ENCODE measurements at places on chromosomes 2 and 18.

- DNase-seq, result peak; percentile 87
Observed at GRCh38 chr2:99662761-99663341, 173.0 kb upstream of the REV1 start.

- DNase-seq, result no peak
Observed at GRCh38 chr2:126616606-126617069, 39.3 kb upstream of the GYPC start.

- DNase-seq, result no peak
Observed at GRCh38 chr18:14919666-14920065, 171.7 kb downstream of the ANKRD30B start.

- DNase-seq, result peak; percentile 25
Observed at GRCh38 chr2:239381709-239382134, 19.1 kb downstream of the HDAC4 start.

DNA sequence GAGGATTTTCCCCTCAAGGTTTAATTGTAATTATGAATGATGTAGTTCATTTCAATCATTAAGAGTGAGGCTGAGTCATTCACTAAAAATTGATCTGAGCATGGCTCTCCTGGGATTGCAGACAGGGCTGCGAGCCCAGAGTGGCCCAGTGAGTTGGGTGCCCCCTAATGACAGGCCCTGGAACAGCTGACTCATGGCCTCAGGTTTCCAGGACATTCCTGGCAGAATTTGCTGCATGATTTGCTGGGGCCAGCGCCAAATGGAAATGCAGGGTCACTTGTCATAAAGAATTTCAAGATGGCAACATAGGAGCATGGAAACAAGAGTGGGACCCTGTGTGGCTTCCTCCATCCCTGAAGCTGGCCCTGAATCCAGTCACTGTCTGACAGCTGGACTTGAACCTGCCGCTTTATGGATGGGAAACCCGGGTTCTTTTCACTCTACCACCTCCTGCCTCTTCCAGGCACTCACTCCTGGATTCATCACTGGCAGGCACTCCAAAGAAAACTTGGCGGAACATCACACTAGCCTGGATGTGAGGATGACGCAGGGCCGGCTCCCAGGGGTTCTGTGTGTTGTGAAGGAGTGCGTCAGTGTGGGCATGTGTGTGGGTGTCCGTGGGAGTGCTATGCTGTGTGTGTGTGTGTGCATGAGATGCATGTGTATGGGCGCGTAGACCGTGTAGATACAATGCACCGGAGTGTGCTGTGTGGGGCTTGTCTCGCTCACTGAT lies 15.2 kb downstream of the OTOF start:
- no peak for DNase-seq

DNA sequence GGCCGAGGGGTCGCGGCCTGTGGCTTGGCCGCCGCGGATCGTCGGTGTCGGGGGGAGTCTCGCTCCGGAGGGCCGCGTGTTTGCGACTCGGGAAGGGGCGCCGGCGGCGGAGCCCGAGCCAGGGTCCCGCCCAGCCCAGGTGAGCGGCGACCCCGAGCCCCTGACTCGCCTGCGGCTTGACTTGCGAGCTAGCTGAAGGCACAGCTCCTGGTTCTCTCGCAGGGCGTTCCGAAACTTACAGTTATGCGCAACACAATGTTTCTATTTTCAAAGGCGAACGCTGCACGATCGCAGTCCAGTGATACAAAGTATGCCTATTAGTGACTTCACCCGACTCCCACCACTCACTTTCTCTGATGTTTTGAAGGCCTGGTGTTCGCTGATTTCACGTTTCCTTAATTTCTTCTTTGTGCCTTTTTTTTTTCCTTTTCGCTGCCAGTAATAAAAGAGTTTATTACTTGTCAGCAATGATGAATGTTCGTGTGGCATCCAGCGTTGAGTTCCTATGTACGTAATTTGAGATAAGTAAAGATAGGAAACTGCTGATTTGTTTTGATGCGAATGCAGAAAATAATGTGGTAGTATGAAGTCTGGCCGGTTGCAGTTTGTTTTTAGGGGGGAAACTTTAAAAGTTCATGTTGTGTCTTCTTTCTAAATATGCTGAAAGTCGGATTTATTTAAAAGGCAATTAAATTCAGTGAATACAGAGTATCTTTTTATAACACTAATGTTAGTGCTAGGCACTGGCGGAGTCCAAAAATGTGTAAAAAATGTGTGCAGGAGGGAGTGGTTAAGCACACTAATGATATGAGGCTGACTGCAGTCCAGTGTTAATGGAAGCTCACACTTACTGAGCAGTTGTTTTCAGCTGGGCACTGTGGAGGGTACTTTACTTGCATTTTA lies 706 bp downstream of the UBXN2A start:
- no peak for DNase-seq

DNA sequence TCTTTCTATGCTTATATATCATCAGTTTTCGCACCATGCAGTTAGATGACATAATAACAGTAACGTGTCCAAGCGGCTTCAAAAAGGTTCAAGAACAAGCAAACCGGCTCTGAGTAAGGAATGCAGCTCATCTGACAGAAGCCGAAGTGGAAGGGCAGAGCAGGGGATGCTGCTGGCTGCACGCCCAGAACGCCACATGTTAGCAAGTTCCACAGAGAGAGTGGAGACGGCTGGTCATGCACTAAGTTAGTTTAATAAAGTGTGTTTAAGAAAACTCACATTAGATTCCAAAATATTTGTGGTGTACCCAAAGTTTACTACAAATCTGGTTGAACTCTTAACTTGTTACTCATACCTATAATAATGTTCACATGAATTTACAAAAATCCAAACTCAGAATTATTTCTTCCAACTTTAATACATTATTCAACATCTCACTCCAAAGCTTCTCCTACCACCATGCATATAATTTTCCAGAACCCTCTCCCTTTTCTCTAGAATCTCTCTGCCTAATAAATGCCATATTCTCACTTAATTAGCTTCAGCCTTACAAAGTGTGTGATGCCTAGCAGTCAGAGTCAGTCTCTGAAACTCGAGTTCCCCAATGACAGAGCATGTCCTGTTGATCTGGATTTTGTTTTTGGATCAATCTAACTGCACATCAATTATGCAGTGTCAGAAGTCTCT lies 170.0 kb downstream of the DNAH7 start:
- DNase-seq, result peak; percentile 91

- DNase-seq, result no peak
Observed at GRCh38 chr2:238027058-238027457, 33.7 kb upstream of the SCLY start.

GRCh38 chr18:48355276-48356115 lies 53.7 kb downstream of the ZBTB7C start:
- peak; percentile 54 for DNase-seq

DNA sequence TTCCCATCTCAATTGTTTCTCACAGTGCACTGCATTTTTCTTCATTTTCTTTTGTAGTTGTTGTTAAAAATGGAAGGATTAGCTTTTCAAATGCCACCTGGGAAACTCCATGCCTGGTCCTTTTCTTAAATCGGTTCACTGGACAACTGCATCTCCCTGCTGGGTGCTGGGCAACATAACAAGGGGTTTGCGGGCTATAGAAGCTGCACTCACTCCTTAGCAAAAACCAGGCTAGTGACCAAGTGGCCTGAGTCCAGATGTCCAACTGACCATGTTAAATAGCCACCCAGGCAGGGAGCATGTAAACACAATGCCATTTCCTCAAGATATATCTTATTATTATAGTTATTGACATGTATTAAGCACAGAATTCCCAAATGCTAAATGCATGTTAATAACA lies 264.9 kb downstream of the ICOS start:
- DNase-seq, result no peak

DNA sequence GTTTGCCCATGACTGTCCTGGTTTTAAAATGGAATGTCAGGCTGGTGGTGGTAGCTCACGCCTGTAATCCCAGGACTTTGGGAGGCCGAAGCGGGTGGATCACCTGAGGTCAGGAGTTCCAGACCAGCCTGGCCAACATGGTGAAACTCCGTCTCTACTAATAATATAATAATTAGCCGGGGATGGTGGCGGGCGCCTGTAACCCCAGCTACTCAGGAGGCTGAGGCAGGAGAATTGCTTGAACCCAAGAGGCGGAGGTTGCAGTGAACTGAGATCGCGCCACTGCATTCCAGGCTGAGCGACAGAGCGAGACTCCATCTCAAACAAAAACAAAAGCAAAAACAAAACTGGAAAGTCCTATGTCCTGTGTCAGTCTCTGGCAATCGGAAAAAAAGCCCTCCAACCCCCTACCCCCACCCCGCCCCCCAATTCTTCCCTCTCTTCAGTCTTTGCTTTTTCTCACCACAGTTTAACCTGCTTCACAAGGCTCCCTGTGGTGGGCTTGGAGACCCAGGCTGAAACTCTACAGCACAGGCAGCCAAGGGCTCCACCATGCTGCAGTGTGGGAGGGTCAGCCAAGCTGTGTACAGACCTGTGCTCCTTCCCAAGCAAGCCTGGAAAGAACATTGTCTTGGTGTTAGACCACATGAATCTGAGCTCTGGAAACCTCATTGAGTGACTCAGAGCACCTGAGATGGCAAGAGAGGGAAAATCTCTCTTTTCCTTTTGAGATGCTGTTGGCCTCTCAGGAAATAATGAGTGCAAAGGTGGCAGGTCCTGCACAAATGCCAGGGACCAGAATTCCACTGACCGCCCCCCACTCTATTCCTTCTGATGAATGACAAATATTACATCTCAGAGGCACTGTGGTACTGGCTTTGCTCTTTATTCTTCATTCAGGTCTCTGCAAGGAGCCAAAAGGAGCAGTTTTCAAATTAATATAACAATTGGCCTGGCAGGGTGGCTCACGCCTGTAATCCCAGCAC lies 16.7 kb downstream of the MYCN start:
- DNase-seq, result no peak

Measured in left hindlimb (tissue), 1 donor.